ENCODE measurements at places on chromosomes 1 and 21.

GRCh38 chr1:226761322-226761721 is 22.2 kb upstream of the ITPKB start:
- no peaks in the 10 kb centered on the region for H3K36me3 ChIP-seq
- DNase-seq = no peak

- H3K4me3 ChIP-seq = no peak overlapping the region
- no peaks in the 10 kb centered on the region for H3K4me1 ChIP-seq
- peaks cover 4% of the 10 kb centered on the region for H3K27me3 ChIP-seq
Measured at GRCh38 chr1:228552596-228553176, 65.5 kb downstream of the RNF187 start.

DNA sequence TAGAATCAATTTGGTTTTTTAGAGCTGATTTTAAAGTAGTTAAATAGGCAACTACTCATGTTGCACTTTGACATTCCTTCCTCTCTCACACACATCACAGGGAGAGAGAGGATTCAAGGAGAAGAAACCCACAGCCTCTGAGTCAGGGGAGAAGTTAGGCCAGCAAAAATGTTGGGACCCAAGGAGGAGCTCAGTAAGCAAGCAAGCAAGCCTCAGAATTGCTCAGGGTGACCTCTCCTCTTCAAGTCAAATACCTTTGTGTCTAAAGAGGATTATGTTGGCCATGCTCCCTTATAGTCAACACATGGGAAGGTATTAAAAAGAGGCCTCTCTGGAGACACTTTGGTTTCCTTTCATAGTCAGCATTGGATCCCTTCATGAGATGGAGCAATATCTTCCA is 80.5 kb upstream of the WARS2 start:
- H3K36me3 ChIP-seq = no peaks in the 10 kb centered on the region
- no peak overlapping the region for H3K4me3 ChIP-seq
- H3K27me3 ChIP-seq = no peaks in the 10 kb centered on the region
- H3K27ac ChIP-seq = no peak overlapping the region

- H3K27me3 ChIP-seq = no peaks in the 10 kb centered on the region
- H3K4me1 ChIP-seq = no peaks in the 10 kb centered on the region
- no peak overlapping the region for H3K4me3 ChIP-seq
- H3K27ac ChIP-seq = no peak overlapping the region
- no peaks in the 10 kb centered on the region for H3K36me3 ChIP-seq
Measured at GRCh38 chr21:31903896-31904295, 31.1 kb downstream of the HUNK start.

DNA sequence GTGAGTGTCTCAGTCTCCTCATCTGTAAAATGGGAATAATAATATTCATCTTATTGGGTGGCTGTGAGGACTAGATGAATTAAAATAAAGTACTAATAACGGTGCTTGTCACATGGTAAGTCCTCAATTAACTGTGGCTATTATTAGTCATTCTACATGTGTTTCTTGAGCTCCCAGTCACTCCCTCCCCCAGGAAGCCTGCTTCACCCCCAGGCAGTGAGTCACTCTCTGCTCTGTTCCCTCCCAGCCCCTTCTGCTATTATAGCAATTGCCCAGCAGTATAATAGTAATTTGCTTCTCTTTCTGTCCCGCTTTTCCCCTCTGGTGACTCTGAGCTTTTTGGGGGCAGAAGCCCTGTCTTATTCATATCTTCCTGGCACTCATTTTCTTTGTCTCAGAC is 102.0 kb downstream of the BEND5 start:
- H3K4me3 ChIP-seq = no peak overlapping the region
- H3K27me3 ChIP-seq = no peaks in the 10 kb centered on the region
- DNase-seq = no peak
- no peaks in the 10 kb centered on the region for H3K4me1 ChIP-seq

GRCh38 chr1:15952317-15953258 is 23.3 kb downstream of the ZBTB17 start:
- DNase-seq = no peak
- H3K27me3 ChIP-seq = no peaks in the 10 kb centered on the region
- no peak overlapping the region for H3K4me3 ChIP-seq

DNA sequence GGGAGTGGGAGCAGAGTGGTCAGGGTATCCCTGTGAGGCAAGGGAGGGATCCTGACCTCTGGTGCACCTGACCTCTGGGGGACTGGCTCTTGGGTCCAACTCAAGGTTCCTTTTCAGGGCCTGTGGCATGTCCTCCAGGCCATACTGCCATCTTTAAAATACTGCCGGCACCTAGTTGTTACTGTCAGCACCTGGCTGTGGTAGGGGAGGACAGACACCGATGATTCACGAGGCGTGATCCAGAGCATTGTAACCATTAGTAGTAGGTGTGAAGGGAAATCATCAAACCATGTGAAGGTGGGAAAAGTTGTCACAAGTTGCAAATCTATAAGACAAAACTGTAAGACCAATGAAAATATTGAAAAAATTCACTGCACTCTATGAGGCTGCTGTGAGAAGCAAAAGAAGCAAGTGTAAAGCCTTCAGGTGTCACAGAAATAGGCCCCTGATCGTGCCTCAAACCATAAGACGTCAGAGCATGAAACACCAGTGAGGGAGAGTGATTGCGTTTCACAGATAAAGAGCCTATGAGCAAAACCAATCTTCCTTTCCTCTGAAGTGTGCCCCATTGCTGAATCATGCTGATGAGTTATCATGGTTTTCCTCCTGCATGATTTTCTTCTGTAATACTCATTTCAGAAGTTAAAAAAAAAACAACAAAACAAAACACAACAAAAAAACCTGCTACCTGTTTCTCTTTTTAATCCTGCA is 55.3 kb downstream of the CDC7 start:
- no peaks in the 10 kb centered on the region for H3K36me3 ChIP-seq
- peaks cover 3% of the 10 kb centered on the region for H3K4me1 ChIP-seq
- no peak overlapping the region for H3K4me3 ChIP-seq
- no peak for DNase-seq
- peak overlapping the region; percentile 59 for H3K27ac ChIP-seq

GRCh38 chr1:175714350-175714749 is 29.0 kb downstream of the TNR start:
- no peak overlapping the region for H3K27ac ChIP-seq
- DNase-seq = no peak
- H3K4me1 ChIP-seq = no peaks in the 10 kb centered on the region
- no peaks in the 10 kb centered on the region for H3K36me3 ChIP-seq
- no peaks in the 10 kb centered on the region for H3K27me3 ChIP-seq

GRCh38 chr1:95096218-95096841 is 20.8 kb upstream of the TLCD4 start:
- H3K36me3 ChIP-seq = no peaks in the 10 kb centered on the region
- H3K27ac ChIP-seq = no peak overlapping the region
- no peak for DNase-seq
- H3K27me3 ChIP-seq = no peaks in the 10 kb centered on the region

GRCh38 chr1:56905667-56906066 is 51.1 kb downstream of the C8A start:
- no peak overlapping the region for H3K27ac ChIP-seq
- no peaks in the 10 kb centered on the region for H3K4me1 ChIP-seq
- no peaks in the 10 kb centered on the region for H3K27me3 ChIP-seq
- DNase-seq = no peak
- H3K4me3 ChIP-seq = no peak overlapping the region
- H3K36me3 ChIP-seq = no peaks in the 10 kb centered on the region

- no peaks in the 10 kb centered on the region for H3K27me3 ChIP-seq
- no peak overlapping the region for H3K27ac ChIP-seq
- H3K36me3 ChIP-seq = no peaks in the 10 kb centered on the region
- H3K4me3 ChIP-seq = no peak overlapping the region
- no peak for DNase-seq
Measured at GRCh38 chr1:216562383-216562782, 139.1 kb upstream of the USH2A start.

- no peak overlapping the region for H3K4me3 ChIP-seq
- no peak for DNase-seq
- peak overlapping the region; percentile 65 for H3K27ac ChIP-seq
- H3K27me3 ChIP-seq = no peaks in the 10 kb centered on the region
Measured at GRCh38 chr21:45430521-45431501, 25.8 kb downstream of the COL18A1 start.

GRCh38 chr1:61078618-61079295 is 3.6 kb upstream of the NFIA start:
- no peak overlapping the region for H3K4me3 ChIP-seq
- H3K27ac ChIP-seq = peak overlapping the region; percentile 78
- H3K27me3 ChIP-seq = no peaks in the 10 kb centered on the region
- H3K4me1 ChIP-seq = peaks cover 14% of the 10 kb centered on the region
- H3K36me3 ChIP-seq = no peaks in the 10 kb centered on the region

DNA sequence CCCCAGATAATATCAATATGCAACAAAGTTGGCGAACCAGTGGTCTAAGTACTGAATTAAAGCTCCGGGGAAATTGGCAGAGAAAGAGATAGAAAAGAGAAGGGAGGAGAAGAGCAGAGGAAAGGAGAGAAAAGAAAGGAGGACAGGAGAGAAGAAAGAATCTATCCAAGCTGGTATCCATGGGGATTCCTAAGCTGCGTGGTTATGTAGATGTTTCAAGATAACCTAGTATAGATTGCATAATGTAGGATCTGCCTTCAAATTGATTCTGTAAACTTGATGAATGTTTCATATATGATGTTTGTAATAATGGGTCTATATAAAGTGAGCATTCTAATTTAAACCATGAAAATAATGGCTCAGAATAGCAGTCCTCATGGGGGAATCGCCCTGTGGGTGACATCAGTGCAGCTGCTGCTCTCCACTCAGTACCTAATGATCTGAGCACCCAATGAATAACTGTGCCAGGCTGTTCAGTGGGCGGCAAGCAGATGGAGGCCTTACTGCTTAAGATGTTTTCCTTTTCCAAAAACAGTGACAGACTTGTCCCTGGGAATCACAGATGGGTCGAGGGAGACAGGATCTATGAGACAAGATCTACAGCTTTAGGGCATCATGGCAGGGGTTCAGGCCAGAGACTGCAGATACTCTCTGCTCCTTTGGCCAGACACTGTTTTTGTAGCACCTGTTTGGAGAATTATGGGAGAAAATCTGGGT is 78.0 kb downstream of the LAMC2 start:
- H3K36me3 ChIP-seq = no peaks in the 10 kb centered on the region
- no peak overlapping the region for H3K4me3 ChIP-seq
- DNase-seq = no peak
- H3K4me1 ChIP-seq = no peaks in the 10 kb centered on the region
- H3K27ac ChIP-seq = no peak overlapping the region
- no peaks in the 10 kb centered on the region for H3K27me3 ChIP-seq

DNA sequence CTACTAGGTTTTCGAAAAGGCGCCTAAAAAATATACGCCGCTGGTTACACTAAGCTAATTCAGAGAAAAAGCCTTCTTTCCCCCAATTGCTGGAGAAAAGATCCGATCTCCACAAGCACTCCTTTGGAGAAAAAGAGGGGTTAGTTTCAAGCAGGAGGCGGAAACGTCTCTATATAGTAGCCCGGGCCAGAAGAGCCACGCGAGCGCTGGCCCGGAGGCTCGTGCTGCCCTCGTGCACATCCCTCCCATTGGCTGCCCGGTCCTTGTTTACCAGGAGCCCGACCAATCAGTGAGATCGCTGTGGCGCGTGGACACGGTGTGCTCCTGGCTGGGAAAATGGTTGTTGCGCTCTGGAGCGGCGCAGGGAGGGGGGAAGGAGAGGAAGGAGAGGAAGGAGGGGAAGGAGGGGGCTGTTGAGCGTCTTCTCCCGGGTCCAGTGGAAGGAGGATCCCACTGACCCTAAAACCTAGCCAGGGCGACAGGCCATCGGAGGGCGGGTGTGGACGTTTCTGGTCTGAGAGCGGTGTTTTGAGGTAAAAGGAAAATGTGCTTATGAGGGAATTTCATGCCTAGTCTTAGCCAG is at the start of gene TXNIP:
Gene TXNIP, minus strand, starts transcription at position 147 of the 583 bp plus-strand sequence. CDS start 313 bp downstream, outside the sequence.
- peaks cover 19% of the 10 kb centered on the region for H3K36me3 ChIP-seq
- peak within 1 kb of the TSS; percentile 95 for H3K27ac ChIP-seq
- no peaks in the 10 kb centered on the region for H3K27me3 ChIP-seq
- H3K4me1 ChIP-seq = no peaks in the 10 kb centered on the region
- peak; percentile 99 for DNase-seq

DNA sequence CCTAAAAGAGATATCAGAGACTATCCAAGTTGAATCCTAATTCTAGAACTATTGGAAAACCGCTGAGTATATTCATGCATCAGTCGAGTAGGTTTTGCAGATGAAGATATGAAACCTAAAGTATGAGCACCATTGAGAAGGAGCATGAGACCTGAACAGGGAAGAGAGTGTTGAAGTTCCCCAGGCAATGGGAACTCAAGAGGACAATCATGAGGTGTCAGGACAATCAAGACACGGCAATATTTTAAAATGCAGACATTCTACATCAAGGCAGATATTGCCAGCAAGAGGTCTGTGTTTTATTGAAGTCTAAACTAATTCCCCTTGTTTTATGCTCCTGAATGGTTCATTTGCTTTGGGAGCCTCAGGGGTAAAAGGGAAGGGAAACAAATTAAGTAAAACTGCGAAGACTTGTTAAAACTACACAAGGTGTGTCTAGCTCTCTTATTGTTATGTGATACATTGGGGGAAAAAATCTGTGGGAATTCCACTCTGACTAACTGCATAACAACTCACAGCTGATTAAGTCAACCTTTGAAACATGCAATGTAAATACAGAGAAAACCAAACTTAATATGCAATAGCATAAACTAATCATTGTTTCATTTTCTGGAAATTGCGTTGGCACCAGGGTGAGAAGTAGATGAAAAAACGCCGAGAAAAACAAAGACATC is 347.9 kb upstream of the ADGRL2 start:
- H3K36me3 ChIP-seq = no peaks in the 10 kb centered on the region
- no peak overlapping the region for H3K4me3 ChIP-seq
- no peak overlapping the region for H3K27ac ChIP-seq
- no peaks in the 10 kb centered on the region for H3K27me3 ChIP-seq

Data from breast epithelium (tissue), 4 donors.